ENCODE measurements at places on chromosomes 13 and 19. TPM values are rescaled to one million over a fixed set of nuclear protein-coding genes. Genes with fewer than 3 reads are reported as not detected.

ZNF433 gene
- total RNA-seq: 4.4 TPM

COX7A1 gene
- 81.7 TPM for total RNA-seq

JAK3 gene
- total RNA-seq: 0.49 TPM

DNA sequence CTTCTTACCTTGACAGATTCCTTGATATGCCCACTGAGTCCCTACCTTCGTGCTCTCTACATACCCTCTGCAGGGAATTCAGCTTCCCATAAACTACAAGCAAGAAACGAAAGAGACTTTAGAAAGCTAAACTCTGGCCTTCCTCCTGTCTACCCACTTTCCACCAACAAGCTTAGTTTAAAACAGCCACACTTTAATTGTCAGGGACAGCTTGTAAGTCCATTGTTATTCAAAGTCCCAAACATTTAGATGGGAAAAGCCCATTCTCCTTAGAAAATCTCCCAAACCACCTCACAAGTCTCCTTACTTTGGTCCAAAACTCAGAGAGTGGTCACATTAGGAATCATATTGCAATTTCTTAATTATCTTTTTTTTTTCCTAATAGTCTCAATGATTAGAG lies 2695.8 kb downstream of the PCDH9 start:
- no peak for DNase-seq

GRCh38 chr13:31413516-31413915 lies 213.7 kb downstream of the B3GLCT start:
- DNase-seq: no peak

DNA sequence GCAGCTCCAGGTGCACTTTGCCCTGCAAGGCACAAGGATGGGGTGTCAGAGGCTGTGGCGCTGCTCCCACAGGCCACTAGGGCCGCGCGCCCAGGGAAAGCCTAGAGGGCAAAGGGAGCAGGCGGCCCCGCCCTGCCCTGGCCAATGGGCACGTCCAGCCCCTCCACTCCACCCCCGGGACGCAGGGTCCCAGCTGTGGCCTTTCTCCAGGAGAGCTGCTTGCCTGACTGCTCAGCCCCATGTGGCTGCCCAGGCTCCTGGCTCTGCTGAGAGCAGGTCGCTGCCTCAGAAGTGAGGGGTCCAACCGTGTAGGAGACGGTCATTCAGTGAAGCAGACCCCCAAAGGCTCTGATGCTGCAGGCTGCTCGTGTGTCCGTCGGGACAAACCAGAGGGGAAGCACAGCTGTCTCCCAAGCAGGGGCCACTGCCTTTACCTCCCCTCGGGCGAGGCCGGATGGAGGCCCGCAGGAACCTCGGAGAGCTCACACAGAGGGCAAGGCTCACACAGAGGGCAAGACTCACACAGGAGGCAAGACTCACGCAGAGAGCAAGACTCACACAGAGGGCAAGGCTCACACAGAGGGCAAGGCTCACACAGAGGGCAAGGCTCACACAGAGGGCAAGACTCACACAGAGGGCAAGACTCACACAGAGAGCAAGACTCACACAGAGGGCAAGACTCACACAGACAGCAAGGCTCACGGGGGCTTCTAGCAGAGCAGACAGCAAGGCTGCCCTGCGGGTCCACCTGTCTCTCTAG lies 56.2 kb upstream of the C13orf46 start:
- no peak for DNase-seq

DNA sequence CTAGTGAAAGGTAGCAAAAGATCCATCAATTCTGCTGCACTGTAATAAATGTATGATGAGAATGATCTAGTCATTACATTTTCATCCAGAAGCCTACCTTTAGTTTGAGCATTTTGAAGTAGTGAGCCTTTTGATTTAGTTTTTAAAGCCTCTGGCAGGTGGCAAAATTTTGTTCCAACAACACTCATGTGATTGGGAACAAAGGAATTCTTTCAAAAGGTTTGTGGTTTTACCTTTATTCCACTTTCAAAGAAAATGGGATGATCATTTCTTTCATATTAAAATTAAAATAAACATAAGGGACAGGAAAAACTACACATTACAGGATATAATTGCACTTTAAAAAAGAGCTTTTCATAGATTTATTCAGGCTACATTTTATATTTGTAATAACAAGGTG lies 260.2 kb downstream of the DACH1 start:
- no peak for DNase-seq

- peak; percentile 98 for DNase-seq
Measured at GRCh38 chr19:2540646-2541454, 64.9 kb downstream of the GADD45B start.

DNA sequence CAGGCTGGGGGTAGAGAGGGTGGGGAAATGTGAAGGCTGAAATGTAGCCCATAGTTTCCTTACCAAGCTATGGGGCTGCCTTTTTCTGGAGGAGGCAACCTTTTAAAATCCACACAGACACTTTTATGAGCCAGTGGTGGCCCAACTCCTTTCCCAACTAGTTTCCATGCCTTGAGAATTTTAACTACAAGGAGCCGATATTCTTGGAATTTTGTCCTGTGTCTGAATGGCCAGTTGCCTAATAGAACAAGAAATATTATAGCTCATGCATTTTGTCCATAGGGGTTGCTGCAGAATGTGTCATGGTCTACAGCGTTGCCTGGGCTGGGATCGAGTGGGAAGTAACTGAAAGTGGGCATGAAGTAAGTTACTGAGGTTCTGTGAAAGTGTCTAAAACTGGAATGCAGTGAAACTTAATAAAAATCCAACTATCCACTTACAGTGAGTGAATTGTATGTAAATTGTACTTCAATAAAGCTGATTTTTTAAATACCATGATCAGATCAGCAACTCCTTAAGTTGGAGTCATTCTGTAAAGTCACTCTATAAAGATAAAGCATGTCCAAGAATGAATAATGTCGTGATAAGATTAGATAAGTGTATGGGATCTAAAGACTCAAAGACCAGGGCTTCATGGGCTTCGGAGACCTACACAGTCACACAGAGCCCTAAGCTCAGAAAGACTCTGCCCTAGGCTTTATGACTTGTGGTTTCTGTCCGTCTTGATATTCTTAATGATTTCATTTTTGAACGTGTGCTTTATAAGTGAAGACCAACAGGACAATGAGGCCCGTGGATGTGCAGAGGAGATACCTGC lies 122.6 kb upstream of the FNDC3A start:
- DNase-seq: no peak

GRCh38 chr13:74871369-74872070 lies 610.4 kb downstream of the TBC1D4 start:
- peak; percentile 41 for DNase-seq

GRCh38 chr19:2949939-2950285 lies 5.1 kb upstream of the ZNF77 start:
- DNase-seq: no peak

DNA sequence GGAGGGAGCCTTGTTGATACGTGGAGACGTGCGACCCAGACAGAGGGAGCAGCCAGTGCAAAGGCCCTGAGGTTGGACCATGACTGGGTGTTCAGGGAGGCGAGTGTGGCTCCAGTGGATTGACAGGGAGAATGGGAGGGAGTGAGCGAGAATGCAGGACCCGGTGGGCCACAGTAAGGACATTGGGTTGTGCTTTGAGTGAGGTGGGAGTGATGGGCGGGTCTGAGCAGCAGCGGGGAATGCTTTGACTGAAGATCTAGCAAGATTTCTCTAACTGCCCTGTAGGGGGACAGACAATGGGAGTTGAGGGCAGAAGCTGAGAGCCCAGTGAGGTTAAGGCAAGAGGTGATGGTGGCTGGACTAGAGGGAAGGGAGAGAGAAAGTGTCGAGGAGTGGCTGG lies 7.7 kb upstream of the NANOS2 start:
- DNase-seq: no peak

DNA sequence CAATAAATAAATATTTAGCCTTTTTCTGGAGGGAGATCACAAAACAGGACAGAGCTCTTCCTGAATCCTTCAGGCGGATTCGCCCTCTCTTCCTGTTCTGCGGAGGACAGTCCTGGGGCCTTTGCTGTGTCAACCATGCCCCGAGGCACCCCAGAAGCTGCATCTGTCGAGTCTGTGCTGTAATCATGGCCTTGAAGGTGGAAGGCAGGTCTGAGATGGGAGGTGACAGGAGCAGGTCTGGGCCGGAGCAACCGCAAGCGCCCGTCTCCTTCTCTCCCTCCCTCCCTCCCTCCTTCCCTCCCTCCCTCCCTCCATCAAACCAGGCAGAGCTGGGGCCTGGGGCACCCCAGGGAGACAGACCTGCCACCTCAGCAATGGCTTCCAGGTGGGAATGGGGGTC lies 4.6 kb upstream of the FXYD3 start:
- no peak for DNase-seq

DNA sequence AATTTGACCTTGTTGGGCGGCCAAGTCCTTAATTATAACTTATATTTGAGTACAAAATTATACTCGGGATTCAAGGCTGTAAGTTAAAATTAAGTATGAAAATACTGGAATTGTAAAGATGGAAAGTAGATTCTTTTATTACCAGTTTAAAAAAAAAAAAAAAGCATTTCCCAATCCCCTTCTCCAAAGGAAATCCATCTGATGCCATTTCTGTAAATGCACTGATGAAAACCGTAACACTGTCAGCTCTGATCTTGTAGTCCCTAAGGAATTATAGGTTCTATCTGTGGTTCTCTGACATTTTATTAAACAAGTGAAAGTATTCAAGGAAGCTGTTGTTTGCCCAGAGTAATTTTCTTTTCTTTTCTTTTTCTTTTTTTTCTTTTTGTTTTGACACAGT lies 41.6 kb upstream of the HNRNPA1L2 start:
- no peak for DNase-seq

DNA sequence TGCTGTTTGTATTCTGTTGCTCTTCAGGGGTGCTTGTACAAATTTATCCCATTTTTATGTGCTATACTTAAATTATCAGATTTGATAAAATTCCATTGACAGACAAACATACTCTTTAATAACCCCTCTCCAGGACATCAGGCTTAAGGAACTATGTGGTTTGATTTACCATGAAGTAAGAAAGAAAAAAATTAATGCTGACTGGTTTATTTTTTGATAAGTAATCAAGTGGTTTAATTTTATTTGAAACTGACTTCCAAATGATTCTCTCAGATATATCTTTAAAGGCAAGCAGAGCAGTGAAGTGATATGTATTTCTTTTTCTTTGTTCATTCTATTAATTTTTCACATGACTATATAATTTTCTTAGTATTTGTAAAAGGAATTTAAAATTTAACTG lies 1168.1 kb downstream of the OLFM4 start:
- no peak for DNase-seq

GRCh38 chr19:49387936-49388372 lies at the start of gene KASH5:
Gene KASH5, plus strand, starts transcription at chr19:49388249. Its CDS starts 2,635 bp downstream, at chr19:49390884.
- DNase-seq: no peak

DNA sequence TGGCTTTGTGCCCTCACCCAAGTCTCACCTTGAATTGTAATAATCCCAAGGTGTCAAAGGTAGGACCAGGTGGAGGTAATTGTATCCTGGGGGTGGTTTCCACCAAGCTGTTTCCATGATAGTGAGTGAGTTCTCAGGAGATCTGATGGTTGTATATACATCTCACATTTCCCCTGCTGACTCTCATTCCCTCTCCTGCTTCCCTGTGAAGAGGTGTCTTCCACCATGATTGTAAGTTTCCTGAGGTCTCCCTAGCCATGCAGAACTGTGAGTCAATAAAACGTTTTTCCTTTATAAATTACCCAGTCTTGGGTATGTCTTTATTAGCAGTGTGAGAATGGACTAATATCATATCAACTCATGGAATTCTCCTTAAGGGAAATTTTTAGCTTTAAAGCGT lies 302.6 kb downstream of the LIG4 start:
- DNase-seq: no peak

- no peak for DNase-seq
Measured at GRCh38 chr13:35876601-35877000, 254.6 kb downstream of the DCLK1 start.

- no peak for DNase-seq
Measured at GRCh38 chr13:44120849-44121755, 241.4 kb downstream of the LACC1 start.

- DNase-seq: peak; percentile 96
Measured at GRCh38 chr19:45424191-45425058, 708 bp upstream of the ERCC1 start.
